ENCODE measurements at places on chromosomes 6 and 20. TPM values are rescaled to one million over a fixed set of nuclear protein-coding genes. Genes with fewer than 3 reads are reported as not detected.
A peak's percentile ranks its signal among the peaks of the same experiment; 100 is the strongest.

Gene CLIC1
- total RNA-seq = 743 TPM

Gene TNNC2
- not detected for total RNA-seq

GRCh38 chr6:24766680-24767462 lies 7.9 kb upstream of the GMNN start:
- DNase-seq = peak; percentile 62

Gene ADGB
- not detected for total RNA-seq

DNA sequence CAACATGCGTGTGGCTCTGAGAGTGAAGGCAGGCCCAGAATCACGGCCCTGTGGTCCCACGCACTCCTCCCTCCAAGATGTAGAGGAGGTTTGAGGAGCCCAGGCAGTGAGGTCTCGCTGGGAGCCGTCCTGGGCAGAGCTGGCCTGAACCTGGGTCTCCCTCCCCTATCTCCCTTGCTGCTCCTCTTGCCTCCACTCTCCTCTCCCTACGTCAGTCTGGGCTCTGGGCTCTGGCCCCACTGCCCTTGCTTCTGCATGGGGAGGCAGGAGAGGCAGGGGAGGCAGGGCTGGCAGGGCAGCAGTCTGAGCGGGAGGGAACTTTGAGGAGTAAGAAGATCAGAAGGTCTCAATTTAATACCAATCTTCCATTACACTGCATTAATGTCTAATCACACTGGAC lies 375.1 kb downstream of the ZFAND3 start:
- DNase-seq = no peak

- no peak for DNase-seq
Measured at GRCh38 chr6:121858986-121859385, 423.5 kb downstream of the GJA1 start.

GRCh38 chr6:11202513-11203305 lies 29.8 kb downstream of the NEDD9 start:
- no peak for DNase-seq

Gene SLC12A5
- total RNA-seq = 2.4 TPM

Data from PC-3 (cell line).